Effector memory CD4-positive, alpha-beta T cell (primary cell): ENCODE measurements at places on chromosomes 11 and 22.
A peak's percentile ranks its signal among the peaks of the same experiment; 100 is the strongest.

DNA sequence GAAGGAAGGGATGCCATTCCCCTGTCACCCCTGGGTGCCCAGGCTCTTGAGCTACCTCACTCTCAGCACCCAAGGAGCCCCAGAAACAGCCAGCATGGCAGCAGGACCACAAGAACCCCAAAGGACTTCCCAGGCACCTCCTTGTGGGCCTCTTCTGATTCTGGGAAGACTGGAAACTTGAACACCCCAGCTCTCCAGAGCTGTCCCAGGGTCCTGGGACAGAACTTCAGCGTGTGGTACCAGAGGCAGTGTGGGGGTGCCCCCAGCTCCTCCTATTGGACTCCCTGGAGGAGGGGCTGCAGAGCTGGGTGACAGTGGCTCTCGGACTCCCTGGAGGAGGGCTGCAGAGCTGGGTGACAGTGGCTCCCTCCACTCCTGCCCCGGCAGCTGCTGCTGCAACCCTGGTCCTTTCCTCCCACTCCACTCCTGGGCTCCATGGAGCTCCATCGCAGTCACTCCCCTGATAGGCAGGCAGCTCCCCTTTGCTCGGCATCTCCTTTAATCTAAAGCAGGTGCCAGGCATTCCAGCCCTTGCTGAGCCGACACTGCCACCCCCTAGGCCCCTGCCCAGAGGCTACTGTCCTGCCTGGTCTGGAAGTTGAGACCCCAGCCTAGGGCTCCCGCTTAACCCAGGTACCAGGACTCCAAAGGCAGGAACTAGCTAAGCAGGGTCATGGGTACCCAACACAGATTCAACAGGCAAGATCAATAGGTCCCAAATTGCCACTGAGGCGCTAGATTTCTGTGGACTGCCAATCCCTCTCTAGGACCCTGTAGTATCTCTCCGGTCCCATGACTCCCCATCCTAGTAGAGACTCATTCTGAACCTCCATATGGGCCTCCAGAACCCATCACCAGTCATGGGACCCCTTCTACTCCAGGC is 2.7 kb downstream of the BCL9L start:
- H3K4me1 ChIP-seq: peaks cover 66% of the 10 kb centered on the region
- no peaks in the 10 kb centered on the region for H3K27me3 ChIP-seq
- H3K27ac ChIP-seq: peak overlapping the region; percentile 98
- DNase-seq: no peak

DNA sequence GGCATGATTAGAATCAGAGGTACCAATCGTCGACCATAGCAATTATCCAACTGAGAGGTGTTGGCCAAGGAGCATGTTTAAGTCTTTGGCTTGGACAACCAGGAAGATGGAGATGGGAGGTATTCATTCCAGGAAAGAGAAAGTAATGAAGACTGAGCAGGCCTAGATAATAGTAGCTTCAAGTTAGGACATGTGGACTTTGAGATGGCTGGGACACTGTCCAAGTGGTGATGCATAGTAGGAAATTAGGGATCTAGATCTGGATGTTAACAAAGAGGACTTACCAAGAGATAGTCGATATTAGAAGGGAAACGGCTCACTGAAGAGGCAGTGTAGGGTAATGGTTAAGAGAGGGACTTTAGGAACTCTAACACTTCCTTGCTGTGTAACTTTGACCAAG is 266.7 kb downstream of the FAM76B start:
- H3K36me3 ChIP-seq: no peaks in the 10 kb centered on the region
- H3K4me3 ChIP-seq: no peak overlapping the region
- H3K4me1 ChIP-seq: no peaks in the 10 kb centered on the region
- H3K27me3 ChIP-seq: no peaks in the 10 kb centered on the region
- no peak overlapping the region for H3K27ac ChIP-seq
- no peak for DNase-seq

DNA sequence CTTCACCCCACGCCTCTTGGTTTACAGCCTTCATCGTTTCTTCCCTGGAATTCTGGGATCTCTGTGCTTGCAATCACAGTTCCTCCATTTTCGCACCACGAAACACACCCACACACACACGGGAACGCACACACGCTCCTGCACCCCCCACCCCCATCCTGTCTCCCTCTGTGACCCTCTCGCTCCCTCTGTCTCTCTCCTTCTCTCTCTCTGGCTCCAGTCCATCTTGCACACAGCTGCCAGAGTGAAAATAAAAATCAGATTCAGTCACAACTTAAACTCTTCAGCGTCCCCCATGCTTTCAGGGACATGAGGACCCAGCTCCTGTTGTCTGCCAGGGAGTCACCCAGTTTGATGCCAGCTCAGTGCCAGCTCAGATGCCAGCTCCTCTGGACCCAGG is 3.0 kb downstream of the GAL start:
- H3K4me3 ChIP-seq: no peak overlapping the region

DNA sequence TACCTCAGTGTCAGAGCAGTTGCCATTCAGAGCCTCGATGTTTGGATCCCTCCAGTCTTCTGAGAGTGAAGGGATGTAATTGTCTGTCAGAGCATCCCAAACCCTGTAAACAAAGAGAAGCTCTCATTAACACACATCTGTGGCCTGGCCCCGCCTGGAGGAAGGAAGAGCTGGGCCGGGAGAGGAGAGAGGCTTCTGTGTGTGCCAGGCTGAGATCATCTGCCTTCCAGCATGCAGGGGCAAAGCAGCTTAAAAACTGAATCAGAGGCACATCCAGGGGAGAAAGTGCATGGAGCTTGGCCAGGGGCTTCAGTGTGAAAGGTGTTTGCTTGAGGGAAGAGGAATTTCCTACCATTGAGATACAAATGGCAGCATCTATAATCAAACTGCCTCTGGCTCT is 14.5 kb downstream of the FEZ1 start:
- no peaks in the 10 kb centered on the region for H3K36me3 ChIP-seq
- H3K4me3 ChIP-seq: no peak overlapping the region
- no peaks in the 10 kb centered on the region for H3K27me3 ChIP-seq
- no peak for DNase-seq
- H3K27ac ChIP-seq: no peak overlapping the region

DNA sequence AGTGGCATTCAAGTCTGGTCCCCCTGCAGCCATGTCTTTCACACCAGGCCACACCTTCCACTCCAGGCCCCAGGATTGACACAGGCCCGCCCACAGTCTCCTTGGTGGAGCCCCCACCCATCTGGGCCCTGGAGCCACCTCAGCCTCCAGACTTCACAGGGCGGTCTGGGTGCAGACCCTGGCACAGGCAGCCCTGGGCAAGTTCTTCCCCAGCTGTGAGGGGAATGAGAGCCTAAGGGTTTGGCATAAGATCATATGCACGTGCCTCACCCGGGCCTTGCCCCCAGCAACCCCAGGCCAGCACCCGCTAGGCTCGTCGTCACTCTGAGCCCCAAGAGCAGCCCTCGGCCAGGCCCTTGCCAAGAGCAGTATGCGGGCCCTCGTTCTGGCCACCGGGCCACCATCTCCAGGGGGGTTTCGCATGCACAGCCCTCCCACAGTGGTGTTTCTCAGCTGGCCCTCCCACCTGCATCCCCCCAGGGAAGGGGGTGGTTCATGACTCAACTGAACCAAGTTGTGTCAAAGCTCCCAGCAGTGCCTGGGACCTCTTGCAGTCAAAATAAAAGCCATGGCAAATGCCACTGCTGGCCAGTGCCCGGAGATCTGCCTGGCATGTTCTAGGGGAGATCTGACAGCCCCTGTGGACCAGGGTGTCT is 70.4 kb upstream of the KCNQ1OT1 start:
- H3K4me3 ChIP-seq: no peak overlapping the region
- no peak overlapping the region for H3K27ac ChIP-seq
- H3K4me1 ChIP-seq: peaks cover 9% of the 10 kb centered on the region
- no peak for DNase-seq
- H3K36me3 ChIP-seq: no peaks in the 10 kb centered on the region
- no peaks in the 10 kb centered on the region for H3K27me3 ChIP-seq

GRCh38 chr11:121514432-121515334 is 61.9 kb upstream of the SORL1-AS1 start:
- no peaks in the 10 kb centered on the region for H3K4me1 ChIP-seq
- H3K36me3 ChIP-seq: peaks cover 81% of the 10 kb centered on the region
- no peak overlapping the region for H3K4me3 ChIP-seq
- H3K27ac ChIP-seq: no peak overlapping the region
- no peaks in the 10 kb centered on the region for H3K27me3 ChIP-seq
- DNase-seq: no peak

DNA sequence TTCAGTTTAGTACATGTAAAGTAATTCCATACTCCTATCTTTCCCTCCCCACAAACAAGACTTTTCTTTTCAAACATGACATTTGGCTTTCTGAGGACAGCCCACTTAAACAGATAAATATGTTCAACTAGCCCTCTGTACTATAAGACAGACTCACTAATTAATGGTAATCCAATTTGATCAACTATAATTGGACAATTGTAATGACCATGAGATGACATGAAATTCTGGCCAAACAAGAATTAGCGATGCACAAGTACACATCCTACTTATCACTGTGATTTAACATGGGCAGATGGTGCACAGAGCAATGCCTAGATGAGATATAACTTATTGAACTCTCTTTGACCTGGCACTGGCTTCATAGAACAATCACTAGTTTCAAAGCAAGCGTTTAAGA is 1033.7 kb upstream of the CCDC90B start:
- H3K36me3 ChIP-seq: no peaks in the 10 kb centered on the region
- no peaks in the 10 kb centered on the region for H3K27me3 ChIP-seq
- no peak for DNase-seq
- no peak overlapping the region for H3K4me3 ChIP-seq

- H3K27ac ChIP-seq: no peak overlapping the region
- DNase-seq: no peak
Measured at GRCh38 chr11:45392591-45393091, 106.5 kb upstream of the SYT13 start.

DNA sequence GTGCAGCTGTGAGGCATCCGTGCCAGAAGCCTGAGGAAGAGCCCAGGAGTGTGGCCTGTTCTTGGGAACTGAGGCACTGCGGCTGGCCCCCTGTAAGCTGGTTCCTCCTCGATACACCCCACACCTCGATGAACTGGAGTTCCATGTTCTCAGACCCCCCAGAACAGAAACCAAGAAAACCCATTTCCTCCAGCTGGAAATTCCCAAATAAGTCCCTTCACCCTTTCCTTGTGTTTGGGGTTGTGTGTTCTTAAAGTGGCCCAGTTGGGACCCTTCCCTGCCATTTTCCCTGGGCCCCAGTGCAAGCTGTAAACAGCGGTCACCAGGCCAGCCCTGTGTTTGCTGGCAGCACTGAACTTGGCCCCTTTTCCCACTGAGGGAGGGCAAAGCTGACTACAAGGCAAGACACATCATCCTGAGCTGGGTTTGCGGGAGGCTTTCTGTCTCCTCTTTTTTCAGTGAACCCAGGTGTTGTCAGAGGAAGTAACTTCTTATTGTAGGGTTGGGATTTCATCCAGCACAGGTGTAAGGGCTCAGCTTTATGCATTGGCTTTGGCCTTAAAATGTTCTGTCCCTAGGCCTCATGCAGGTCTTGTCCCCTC is 60.1 kb upstream of the MPEG1 start:
- no peak for DNase-seq
- H3K36me3 ChIP-seq: no peaks in the 10 kb centered on the region
- no peak overlapping the region for H3K4me3 ChIP-seq
- H3K27me3 ChIP-seq: no peaks in the 10 kb centered on the region
- H3K27ac ChIP-seq: no peak overlapping the region
- H3K4me1 ChIP-seq: peaks cover 19% of the 10 kb centered on the region

- H3K36me3 ChIP-seq: no peaks in the 10 kb centered on the region
- H3K27me3 ChIP-seq: no peaks in the 10 kb centered on the region
- no peak overlapping the region for H3K27ac ChIP-seq
- H3K4me3 ChIP-seq: no peak overlapping the region
- no peak for DNase-seq
- H3K4me1 ChIP-seq: no peaks in the 10 kb centered on the region
Measured at GRCh38 chr11:94325681-94326080, 21.3 kb downstream of the IZUMO1R start.

DNA sequence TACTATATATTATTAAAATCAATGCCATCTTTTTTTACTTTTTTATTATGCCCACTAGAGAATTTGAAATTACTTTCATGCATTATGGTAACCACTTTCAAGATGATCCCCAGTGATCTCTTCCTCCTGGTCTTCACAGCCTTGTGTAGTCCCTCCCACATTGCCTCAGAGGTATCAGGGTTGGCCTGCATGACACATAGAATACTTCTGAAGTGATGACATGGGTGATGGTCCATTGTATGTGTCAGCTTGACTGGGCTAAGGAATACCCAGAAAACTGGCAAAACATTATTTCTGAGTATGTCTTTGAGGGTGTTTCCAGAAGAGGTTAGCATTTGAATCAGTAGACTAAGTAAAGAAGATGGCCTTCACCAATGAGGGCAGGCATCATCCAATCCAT is 14.2 kb upstream of the ISX start:
- no peaks in the 10 kb centered on the region for H3K36me3 ChIP-seq
- no peak overlapping the region for H3K4me3 ChIP-seq
- DNase-seq: no peak

GRCh38 chr11:65042891-65043290 is 1.9 kb downstream of the SAC3D1 start:
- no peaks in the 10 kb centered on the region for H3K27me3 ChIP-seq
- no peak overlapping the region for H3K4me3 ChIP-seq
- H3K27ac ChIP-seq: no peak overlapping the region
- H3K36me3 ChIP-seq: peaks cover 17% of the 10 kb centered on the region
- peaks cover 3% of the 10 kb centered on the region for H3K4me1 ChIP-seq

DNA sequence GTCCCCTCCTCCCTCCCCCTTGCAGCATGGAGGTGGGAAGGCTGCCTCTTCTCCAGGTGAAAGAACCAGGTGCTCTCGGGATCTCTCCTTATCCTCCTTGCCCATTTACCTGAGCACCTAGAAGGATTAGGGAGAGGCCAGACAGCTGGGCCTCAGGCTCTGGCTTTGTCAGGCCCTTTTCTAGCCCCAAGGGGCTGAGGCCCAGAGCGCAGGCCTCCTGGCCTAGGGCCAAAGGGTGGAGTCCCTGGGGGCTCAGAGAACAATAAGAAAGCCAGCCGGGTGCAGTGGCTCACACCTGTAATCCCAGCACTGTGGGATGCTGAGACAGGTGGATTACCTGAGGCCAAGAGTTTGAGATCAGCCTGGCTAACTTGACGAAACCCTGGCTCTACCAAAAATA is 5.4 kb upstream of the TTLL1 start:
- H3K27me3 ChIP-seq: no peaks in the 10 kb centered on the region
- no peak overlapping the region for H3K27ac ChIP-seq
- no peak for DNase-seq
- H3K36me3 ChIP-seq: no peaks in the 10 kb centered on the region
- H3K4me1 ChIP-seq: no peaks in the 10 kb centered on the region
- H3K4me3 ChIP-seq: no peak overlapping the region

DNA sequence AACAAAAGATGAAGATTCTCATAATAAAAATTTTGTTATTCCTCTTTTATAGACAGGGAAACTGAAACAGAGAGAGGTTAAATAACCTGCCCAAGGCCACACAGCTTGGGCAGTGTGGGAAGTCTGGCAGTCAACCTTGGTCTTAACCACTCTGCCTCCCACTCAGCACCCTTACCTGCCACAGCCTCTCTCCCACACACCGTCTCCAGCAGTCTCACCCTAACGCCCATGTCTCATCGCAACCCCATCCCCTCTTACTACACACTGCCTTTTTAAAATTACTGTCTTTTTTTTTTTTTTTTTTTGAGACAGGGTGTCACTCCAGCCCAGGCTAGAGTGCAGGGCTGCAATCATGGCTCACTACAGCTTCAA is 25.0 kb downstream of the ARRB1 start:
- no peak overlapping the region for H3K27ac ChIP-seq
- no peak for DNase-seq
- H3K27me3 ChIP-seq: no peaks in the 10 kb centered on the region
- H3K4me1 ChIP-seq: peaks cover 25% of the 10 kb centered on the region
